ENCODE measurements at places on chromosomes 4 and X.

DNA sequence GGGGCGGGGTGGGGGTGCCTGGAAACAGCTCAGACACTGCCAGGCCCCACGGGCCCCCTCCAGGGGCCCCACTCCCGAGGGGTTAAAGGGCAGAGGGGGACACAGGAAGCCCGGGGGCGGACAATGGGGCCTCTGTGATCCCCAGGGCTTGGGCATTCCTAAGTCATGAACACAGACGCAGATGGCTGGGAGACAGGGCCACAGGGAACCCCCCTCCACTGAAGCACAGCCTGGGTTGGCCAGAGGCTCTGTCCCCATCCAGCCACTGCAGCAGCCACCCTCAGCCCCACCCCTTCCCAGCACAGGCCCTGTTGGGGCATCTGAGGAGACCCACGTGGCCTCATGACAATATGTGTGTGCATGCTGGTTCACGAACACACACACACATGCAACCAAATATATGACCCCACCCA, 3.9 kb downstream of the L1CAM start:
- peaks cover 4% of the 10 kb centered on the region for H3K27me3 ChIP-seq
- no peak for DNase-seq
- H3K4me1 ChIP-seq: no peaks in the 10 kb centered on the region

DNA sequence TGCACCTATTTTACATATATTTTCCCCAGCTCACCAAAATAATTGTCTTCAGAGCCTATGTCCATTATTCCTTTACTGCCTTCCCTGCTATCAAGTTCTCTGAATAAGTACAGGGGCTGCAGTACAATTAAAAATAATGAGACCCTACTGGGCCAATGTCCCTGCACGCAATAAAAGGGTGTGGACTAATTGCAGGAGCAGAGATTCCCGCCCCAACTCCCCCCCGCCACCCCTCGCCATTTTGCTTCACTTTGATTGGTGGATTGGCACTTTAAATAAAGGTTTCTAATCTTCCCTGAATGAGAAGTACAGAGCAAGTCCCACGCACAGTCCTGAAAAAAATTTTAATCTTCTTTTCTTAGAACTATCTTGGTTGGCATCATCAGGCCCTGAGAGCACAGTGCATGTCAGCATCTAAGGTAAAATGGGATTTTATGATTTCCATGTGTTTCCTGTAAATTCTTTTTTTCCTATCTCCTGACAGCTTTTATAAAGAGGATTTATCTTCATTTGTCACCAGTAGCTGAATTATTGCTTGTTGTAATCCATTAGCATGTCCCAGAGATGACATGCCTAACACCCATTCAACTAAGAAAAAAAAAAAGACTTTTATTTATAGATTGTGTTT, at the start of gene AMBN:
Gene AMBN, plus strand, starts transcription at position 302 of the 628 bp plus-strand sequence. Its CDS starts 103 bp downstream, at position 405.
- H3K36me3 ChIP-seq: no peaks in the 10 kb centered on the region
- DNase-seq: no peak
- peaks cover 27% of the 10 kb centered on the region for H3K27me3 ChIP-seq
- no peak within 1 kb of the TSS for H3K4me3 ChIP-seq

DNA sequence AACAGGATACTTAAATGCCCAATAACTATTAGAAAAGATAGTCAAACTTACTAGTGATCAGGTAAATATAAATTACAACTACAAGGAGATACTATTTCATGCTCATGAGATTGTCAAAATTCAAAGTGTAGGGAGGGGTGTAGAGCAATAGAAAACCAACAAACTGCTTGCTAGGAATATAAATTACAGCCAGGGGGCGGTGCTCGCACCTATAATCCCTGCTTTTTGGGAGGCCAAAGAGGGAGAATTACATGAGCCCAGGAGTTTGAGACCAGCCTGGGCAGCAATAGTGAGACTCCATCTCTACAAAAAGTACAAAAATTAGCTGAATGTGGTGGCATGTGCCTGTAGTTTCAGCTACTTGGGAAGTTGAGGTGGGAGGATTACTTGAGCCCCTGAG, 556.5 kb upstream of the NR3C2 start:
- H3K4me1 ChIP-seq: no peaks in the 10 kb centered on the region
- no peak overlapping the region for H3K4me3 ChIP-seq
- no peak for DNase-seq
- H3K27ac ChIP-seq: no peak overlapping the region

GRCh38 chr4:13126976-13127910, 356.9 kb downstream of the RAB28 start:
- no peaks in the 10 kb centered on the region for H3K4me1 ChIP-seq
- no peaks in the 10 kb centered on the region for H3K27me3 ChIP-seq
- DNase-seq: no peak
- H3K36me3 ChIP-seq: no peaks in the 10 kb centered on the region
- H3K4me3 ChIP-seq: no peak overlapping the region

- peaks cover 2% of the 10 kb centered on the region for H3K36me3 ChIP-seq
- DNase-seq: peak; percentile 86
- H3K4me3 ChIP-seq: no peak overlapping the region
- H3K27me3 ChIP-seq: peaks cover 2% of the 10 kb centered on the region
These were observed 12.2 kb upstream of the DUSP9 start for GRCh38 chrX:153634832-153635231.

DNA sequence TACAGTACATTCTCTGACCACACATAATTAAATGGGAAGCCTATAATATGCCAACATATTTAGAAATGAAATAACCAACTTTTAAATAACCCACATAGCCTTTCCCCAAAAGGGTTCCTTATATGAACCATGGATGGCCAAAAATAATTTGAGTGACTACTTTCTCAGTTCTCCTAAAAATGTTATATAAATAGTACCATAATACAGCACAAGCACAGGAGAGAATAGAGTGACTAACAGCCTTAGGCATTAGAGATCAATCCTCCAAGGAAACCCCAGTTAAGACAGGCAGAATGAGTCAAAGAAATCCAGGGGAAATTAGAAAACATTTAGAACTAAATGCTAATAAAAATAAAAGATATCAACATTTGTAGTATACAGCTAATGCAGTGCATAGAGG, 50.2 kb downstream of the ANKRD17 start:
- peaks cover 37% of the 10 kb centered on the region for H3K4me1 ChIP-seq
- peak overlapping the region; percentile 34 for H3K27ac ChIP-seq
- no peak overlapping the region for H3K4me3 ChIP-seq
- peaks cover 6% of the 10 kb centered on the region for H3K36me3 ChIP-seq

- no peak for DNase-seq
- H3K27me3 ChIP-seq: peaks cover 29% of the 10 kb centered on the region
- H3K4me3 ChIP-seq: no peak overlapping the region
- H3K36me3 ChIP-seq: no peaks in the 10 kb centered on the region
- H3K27ac ChIP-seq: no peak overlapping the region
These were observed 44.9 kb upstream of the ADAMTS3 start for GRCh38 chr4:72613959-72614358.

- no peak overlapping the region for H3K4me3 ChIP-seq
- H3K27me3 ChIP-seq: no peaks in the 10 kb centered on the region
- DNase-seq: peak; percentile 69
- peaks cover 60% of the 10 kb centered on the region for H3K4me1 ChIP-seq
These were observed 32.6 kb upstream of the SPON2 start for GRCh38 chr4:1204828-1205585.

DNA sequence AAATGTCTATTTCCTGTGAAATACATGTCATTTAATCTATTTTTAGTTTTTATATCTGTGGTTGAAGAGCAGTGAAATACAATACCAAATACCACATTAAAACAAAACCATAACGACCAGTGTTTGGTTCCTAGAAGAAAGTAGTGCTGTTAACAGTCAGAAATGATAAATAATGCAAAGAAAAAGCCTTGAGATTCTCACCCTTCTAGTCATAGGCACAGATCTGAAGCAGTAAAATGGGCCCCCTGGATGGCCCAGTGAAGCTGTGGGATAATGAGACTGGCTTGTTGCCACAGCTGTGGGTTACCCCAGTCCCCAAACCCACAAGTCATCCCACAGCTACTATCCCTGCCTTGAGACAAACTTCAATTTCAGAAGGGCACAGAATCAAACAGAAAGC, 137.3 kb upstream of the RPL34 start:
- DNase-seq: no peak
- peak overlapping the region; percentile 71 for H3K27ac ChIP-seq
- H3K4me3 ChIP-seq: no peak overlapping the region
- no peaks in the 10 kb centered on the region for H3K36me3 ChIP-seq
- H3K27me3 ChIP-seq: no peaks in the 10 kb centered on the region
- H3K4me1 ChIP-seq: peaks cover 17% of the 10 kb centered on the region

DNA sequence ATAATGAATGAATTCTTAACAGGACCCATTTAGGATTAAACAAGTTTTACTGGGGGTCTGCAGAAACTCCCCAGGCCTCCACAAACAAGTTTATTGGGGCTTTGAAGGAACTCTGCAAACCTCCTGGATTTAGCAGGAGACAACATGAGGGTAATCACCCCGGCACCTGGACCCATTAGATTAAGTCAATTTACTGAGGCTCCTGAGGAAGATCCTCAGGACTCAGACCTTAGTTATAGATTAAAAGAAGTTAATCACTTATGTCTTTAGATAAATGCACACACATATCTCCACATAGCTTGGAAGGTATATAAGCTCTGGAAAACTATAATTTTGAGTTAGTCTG, 29.4 kb downstream of the XG start:
- DNase-seq: no peak
- H3K27ac ChIP-seq: no peak overlapping the region
- H3K27me3 ChIP-seq: peaks cover 2% of the 10 kb centered on the region
- no peaks in the 10 kb centered on the region for H3K36me3 ChIP-seq
- H3K4me3 ChIP-seq: no peak overlapping the region

DNA sequence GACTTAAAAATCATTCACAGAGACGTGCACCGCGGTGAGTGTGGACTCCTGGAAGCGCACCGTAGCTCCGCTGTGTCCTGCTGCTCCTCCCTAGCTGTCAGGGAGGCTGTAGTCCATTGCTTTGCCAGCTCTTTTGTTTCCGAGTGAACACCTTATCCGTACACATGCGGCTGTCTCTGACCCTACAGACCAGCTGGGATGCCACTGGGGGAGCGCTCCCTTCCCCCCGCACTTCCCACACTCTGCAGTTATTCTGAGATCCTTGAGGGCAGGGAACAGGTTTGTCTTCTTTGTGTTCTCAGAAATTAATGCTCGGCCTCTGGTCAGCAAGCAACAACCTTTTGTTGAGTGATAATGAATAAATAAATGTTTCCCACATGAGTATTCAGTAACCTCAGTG, 33.7 kb upstream of the MSANTD1 start:
- peak; percentile 43 for DNase-seq
- no peak overlapping the region for H3K4me3 ChIP-seq
- H3K27me3 ChIP-seq: no peaks in the 10 kb centered on the region
- no peaks in the 10 kb centered on the region for H3K4me1 ChIP-seq
- H3K27ac ChIP-seq: no peak overlapping the region

DNA sequence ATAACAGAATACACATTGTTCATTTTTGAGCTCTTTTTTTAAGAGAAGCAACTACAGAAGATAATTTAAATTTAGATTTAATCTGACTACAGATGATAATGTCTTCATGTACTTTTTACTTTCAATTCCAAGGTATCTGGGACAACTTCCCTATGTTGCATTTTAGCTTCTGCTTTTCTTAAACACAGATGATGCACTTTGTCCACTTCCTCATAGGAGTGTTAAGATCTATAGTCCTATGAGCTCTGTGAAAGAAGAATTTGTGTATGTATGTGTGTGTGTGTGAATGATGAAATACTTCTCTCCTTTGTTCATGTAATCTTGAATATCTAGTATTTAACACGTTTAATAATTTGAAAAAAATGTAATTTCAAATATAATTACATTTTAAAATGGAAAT, 5.3 kb upstream of the FHIP1A start:
- peaks cover 5% of the 10 kb centered on the region for H3K4me1 ChIP-seq
- no peak overlapping the region for H3K27ac ChIP-seq
- no peak for DNase-seq

DNA sequence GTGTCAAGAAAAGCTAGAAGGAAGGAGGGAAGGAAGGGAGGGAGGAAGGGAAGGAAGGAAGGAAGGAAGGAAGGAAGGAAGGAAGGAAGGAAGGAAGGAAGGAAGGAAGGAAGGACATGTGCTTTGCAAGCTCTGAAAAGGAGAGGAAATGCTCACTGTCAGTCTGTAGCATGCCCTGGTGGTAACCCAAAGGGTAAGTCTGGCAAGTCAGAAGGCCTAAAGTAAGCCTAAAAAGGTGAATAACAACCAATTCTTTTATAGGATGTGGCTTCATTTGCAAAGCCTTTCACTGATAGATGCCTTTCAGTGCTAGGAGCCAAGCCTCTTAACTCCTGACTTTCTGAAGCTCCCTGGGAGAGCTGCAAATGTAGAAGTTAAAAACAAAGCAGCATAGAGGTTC, 542.6 kb downstream of the CFAP47 start:
- no peak for DNase-seq
- no peaks in the 10 kb centered on the region for H3K4me1 ChIP-seq
- H3K4me3 ChIP-seq: no peak overlapping the region
- H3K27ac ChIP-seq: no peak overlapping the region
- H3K36me3 ChIP-seq: no peaks in the 10 kb centered on the region

- H3K27ac ChIP-seq: peak overlapping the region; percentile 99
- peak overlapping the region; percentile 94 for H3K4me3 ChIP-seq
- H3K27me3 ChIP-seq: no peaks in the 10 kb centered on the region
- no peak for DNase-seq
- peaks cover 40% of the 10 kb centered on the region for H3K4me1 ChIP-seq
These were observed 1.0 kb upstream of the ANKRD17 start for GRCh38 chr4:73259571-73260090.

DNA sequence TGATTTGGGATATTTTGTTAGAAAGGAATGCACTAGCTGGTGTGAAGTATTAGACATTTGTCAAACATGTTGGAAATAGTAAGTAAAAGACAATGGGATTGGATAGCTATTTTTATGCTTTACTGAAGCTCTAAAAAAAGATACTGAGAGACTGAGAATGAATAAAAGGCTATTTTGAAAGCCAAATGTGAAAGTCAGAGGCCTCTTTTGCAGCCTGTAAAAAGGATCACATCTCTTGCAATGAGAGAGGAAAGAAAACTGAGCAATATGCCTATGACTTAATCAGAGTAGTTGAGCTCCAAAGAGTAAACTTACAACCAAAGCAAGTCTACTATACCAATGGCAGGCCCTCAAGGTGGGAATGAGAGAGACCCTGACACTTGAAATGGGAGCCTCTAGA, 212.6 kb upstream of the LCORL start:
- no peaks in the 10 kb centered on the region for H3K36me3 ChIP-seq
- H3K4me3 ChIP-seq: no peak overlapping the region
- no peak for DNase-seq

- H3K27me3 ChIP-seq: no peaks in the 10 kb centered on the region
- H3K4me1 ChIP-seq: peaks cover 4% of the 10 kb centered on the region
- no peak for DNase-seq
- H3K36me3 ChIP-seq: no peaks in the 10 kb centered on the region
- no peak overlapping the region for H3K27ac ChIP-seq
- H3K4me3 ChIP-seq: peak overlapping the region; percentile 35
These were observed 5.6 kb downstream of the MAOA start for GRCh38 chrX:43661521-43662240.

DNA sequence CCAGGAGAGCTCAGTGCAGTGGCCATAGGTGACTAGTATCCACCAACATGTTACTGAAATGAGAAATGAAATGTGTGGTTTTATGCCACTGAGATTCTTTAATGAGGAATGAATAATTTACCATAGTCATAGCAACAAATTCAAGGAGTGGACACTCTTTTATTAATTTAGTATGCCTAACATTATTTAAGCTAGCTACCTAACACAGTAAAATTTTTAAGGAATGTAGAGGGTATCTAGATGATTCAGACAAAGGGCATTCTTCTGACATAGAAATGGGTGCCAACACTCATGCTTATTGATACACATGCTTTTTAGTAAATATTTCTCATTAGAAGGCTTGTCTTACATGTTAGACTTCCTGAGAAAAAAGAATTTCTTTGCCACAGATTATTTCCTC, 33.3 kb upstream of the SULT1B1 start:
- DNase-seq: no peak
- H3K4me3 ChIP-seq: no peak overlapping the region
- H3K4me1 ChIP-seq: no peaks in the 10 kb centered on the region
- H3K27ac ChIP-seq: no peak overlapping the region
- peaks cover 2% of the 10 kb centered on the region for H3K27me3 ChIP-seq

All from chondrocyte (in vitro differentiated cells).